ENCODE measurements at places on chromosomes 3 and 15.

GRCh38 chr3:122577409-122578031 is at the start of gene PARP15:
TSS of gene PARP15 (plus strand) at chr3:122577650. CDS start at chr3:122577668, 18 bp downstream.
- no peak for DNase-seq

DNA sequence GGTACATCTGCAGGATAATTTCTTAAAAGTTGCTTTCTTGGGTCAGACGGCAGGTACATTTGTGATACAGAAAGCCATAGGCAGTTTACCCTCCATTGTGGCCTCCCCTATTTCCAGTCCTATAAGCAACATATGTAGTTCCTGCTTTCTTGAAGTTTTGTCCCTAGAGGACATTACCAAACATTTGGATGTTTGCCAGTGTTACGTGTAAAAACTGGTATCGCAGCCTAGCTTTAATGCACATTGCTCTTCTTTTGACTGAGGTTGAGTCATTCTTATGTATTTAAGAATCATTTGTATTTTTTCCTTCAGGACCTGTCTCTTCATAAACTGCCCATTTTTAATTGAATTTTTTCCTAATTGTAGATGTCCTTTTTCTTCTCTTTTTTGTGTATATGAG is 114.3 kb downstream of the DIPK2A start:
- DNase-seq, result peak; percentile 84

DNA sequence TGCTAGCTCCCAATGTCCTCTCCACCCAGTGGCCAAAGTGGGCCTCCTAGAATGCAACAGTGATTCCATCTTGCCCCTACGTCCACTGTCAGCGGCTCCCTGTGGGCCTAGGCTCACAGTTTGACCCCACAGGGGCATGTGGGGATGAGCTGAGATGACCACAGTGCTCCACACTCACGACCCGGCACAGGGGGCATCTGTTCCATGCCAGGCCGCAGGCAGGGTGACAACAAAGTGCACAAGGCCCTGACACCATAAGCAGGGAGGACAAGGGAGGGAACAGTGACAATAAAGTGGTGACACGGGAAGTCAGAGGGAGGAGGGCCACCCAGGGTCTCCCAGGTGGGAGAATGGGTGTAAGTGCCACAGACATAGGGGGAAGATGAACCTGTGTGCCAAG is 5.1 kb upstream of the PLXNA1 start:
- DNase-seq, result no peak

DNA sequence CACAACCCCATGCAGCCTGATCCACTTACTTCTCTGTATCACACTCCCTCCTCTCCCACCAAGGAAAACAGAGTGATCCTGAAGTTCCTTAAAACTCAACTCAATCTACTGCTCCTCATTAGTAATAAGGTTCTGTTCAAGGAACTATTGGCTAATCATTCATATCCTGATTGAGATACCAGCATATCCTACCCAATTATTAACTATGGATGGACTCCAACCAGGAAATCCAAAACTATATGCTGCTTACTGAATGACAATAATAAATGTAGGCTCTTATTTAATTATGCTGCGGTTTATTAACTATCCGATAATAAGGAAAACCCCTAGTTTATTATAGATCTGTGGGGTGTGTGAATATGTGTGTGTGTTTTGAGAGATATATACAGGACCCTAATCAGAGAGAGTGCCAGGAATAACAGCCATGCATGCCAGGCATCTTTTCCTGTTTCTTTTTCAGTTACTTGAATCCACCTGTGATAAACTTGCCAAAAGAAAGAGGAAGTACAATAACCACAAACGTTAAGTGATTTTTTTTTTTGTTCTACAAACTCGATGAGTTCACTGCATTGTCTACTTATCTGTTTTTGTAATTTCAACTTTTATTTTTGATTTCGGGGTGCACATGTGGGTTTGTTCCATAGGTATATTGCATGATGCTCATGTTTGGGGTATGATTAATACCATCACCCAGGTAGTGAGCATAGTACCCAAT is 1031.7 kb upstream of the CFAP20DC start:
- no peak for DNase-seq

GRCh38 chr15:39786447-39787056 is 3.9 kb upstream of the FSIP1 start:
- peak; percentile 71 for DNase-seq

- no peak for DNase-seq
These were observed 19.8 kb downstream of the ST8SIA2 start for GRCh38 chr15:92413510-92413909.

- DNase-seq, result peak; percentile 71
These were observed 9.3 kb downstream of the VEPH1 start for GRCh38 chr3:157493627-157494550.

DNA sequence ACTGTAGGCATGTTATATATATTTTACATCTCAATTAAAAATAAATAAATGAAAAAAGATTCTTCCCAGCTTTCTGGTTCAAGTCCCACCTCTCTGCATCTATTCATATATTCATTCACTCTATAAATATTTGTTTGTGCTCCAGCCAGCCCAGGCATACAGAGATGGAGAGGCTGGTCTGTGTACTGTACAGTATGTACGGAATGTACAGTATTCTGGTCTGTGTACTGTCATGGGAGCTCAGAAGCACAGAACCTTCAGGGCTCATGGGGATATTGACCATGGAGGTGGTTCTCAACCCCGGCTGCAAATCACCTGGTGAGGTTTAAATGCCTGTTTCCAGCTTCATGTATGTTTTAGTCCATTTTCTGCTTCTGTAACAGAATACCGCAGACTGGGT is 13.8 kb downstream of the CORO2B start:
- peak; percentile 59 for DNase-seq

DNA sequence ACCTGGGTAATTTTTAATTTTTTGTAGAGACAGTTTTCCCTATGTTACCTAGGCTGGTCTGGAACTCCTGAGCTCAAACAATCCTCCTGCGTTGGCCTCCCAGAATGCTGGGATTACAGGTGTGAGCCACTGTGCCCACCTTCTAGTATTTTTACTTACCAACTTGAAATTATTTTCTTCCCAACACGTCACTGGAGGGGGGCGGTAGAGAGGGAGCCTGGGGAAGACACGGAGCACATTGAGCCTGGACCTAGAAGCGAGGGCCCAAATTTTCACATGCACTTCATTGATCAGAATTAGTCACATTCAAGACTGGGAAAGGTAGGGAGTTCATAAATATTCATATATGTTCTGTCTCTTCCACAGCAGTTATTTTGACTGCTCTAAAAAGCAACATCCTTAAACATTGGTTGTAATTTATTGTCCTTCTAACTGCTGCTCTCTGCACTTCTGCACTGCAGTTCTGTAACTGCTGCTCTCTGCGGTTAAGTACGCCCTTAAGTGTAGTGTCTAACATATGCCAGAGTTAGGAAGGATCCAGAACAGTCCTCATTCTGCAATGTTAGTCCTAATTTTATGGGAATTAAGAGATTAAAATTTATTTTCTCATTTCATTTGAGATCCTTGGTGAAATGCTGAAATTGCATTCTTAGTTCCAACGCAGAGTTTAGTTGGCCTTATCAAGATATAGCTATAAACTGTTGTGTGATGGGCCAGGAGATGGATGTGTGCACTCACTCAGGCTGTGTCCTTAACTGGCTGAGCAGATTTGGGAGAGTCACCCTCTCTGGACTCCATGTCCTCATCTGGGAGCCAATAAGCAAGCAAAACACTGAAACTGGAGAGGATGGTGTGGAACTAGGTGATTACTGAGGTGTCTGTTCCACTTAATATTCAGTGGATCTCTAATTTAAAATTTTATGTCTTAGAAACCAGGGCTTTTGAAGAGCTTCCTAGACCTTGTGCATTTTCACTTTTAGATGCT is 98.2 kb downstream of the STRIT1 start:
- peak; percentile 56 for DNase-seq

GRCh38 chr15:84799511-84800187 is 17.5 kb upstream of the ALPK3 start:
- DNase-seq, result no peak

GRCh38 chr3:126431103-126431534 is 36.4 kb downstream of the CFAP100 start:
- DNase-seq, result no peak

DNA sequence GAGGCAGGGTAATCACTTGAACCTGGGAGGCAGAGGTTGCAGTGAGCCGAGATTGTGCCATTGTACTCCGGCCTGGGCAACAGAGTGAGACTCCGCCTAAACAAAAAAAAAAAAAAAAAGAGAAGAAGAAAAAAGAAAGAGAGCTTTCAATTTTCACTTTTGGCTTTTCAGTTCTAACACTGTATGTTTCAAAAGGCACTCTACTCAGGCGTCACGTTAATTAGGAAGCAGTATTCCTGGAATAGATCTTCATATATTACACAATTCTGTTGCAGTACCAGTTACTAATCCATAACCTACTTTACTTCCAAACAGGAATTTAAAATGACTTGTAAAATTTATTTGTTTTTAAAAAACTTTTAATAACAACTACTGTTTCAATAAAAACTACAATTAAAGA is 131.7 kb upstream of the PLXND1 start:
- no peak for DNase-seq

GRCh38 chr3:66567077-66567476 is 66.3 kb upstream of the LRIG1 start:
- peak; percentile 92 for DNase-seq

GRCh38 chr3:159761848-159762635 is 226.6 kb upstream of the IL12A start:
- peak; percentile 20 for DNase-seq

DNA sequence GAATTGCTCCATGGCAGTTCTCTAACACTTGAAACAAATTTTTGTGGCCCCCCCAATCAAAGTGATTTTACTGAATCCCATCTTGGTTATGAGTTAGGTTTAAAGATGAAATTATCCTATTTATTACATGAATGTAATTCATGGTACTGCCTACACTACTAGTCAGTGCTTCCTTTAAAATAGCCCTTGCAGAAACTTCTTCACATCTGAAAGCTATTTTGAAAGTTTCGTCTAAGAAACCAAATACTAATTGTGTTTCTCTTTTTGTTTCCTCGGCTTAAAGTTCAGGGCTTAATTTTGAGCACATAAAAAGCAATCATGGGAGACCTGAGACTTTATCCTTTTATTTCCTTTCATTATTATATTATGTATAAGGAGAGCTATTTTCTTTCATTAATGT is 72.1 kb downstream of the PLOD2 start:
- DNase-seq, result no peak

- DNase-seq, result peak; percentile 27
These were observed 120.3 kb downstream of the AKAP13 start for GRCh38 chr15:85500729-85501128.

DNA sequence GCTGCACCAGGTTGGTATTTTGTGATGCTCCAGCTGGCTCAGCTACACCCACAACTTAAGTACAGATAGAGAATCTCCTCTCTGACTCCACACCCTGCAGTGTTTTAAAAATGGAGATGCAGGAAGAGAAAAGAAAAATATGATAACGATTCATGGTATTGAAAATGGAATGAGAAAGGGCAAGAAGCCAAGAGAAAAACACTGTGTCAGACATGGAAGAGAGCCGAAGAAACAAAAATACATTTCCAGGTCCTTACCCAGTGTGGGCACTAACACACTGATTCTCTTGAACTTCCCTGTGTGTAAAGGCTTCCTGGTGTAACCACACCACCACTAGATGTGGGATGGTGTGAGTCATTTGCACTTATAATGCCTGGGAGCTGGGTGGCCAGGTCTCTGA is 93.1 kb downstream of the GMPS start:
- DNase-seq, result peak; percentile 31

DNA sequence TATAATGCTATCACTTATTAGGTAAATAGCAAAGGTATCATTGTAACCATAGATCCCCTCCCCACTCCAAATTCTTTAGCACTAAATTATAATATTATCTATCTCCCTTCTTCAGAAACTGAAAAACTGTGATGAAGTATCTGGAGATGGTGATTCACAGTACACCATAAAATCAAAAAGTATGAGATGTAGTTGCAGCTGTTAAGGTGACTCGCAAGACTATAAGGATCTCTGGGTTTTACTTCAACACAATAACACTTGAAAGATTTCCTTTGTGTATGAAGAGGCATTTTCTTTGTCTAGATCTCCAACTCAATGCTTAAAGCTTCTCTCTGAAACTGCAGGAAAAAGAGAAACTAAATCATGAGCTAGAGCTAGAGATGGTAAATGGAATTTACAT is 46.9 kb downstream of the IFT57 start:
- no peak for DNase-seq

DNA sequence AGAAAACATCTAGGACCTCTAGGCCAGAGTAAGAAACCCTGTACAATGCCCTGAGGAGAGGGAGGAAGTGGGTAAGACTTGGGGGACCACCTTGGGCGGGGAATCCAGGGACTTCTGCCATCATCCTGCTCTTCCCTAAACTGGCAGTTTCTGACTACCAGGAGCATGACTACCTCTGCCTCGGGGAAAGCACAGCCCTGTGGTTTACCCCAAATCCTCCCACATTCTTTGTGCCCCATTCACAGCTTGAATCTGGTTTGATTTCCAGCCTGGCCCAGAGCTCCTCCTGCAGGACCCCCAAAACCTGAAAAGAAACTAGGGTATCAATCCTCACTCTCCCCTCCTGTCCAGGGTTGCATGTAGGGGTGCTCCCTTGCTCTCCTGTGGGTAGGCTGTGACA is 4.7 kb downstream of the C3orf18 start:
- no peak for DNase-seq

GRCh38 chr3:44342176-44342790 is 3.7 kb downstream of the TCAIM start:
- DNase-seq, result peak; percentile 82

GRCh38 chr3:161274691-161275298 is 53.7 kb downstream of the NMD3 start:
- peak; percentile 9 for DNase-seq

DNA sequence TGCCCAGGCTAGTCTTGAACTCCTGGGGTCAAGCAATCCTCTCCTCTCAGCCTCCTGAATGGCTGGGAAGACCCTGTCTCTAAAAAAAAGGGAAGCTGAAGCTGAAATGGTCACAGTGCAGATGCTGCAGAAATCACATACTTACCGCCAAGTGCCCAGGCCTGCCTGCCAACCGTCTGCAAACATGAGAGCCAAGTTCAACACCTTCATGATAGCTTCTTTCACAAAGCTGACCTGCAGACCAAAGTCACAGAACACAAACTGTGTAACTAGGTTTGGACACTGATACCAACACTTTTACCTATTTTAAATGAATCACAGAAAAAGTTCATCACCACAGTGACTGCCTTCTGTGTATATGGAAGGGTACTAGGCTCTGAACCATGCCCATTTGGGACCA is 22.8 kb upstream of the CYFIP1 start:
- DNase-seq, result no peak

DNA sequence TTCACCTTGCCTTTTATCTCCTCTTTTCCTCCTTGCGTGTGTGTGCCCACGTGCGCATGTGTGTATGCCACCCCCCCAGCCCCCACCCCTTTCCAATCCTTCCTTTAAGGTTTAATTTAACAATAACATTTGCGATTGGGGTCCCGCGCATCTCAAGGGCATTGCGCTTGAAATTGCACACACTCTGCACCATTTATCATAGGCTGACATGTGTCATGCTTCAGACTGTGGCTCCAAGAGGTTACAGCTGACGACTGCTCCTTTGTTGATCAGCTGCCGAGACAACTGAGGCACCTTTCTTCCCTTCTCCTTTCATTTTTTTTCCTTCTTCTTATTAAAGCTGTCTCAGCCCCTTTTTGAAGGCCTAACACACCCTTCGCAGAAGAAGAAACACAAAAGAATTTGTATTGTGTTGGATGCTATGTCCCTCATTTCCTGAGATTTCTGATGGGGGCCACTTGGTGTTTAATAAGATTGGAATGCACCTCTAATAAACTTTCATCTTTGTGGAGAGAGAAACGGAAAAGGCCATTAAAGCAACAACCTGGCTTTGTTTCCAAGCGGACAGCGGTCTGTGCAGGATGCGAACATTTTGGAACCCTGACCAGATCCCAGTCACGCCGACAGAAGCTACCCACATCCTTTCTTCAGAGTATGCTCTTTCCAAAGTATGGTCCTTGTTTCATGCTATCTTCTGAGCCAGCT is 470.1 kb downstream of the MCTP2 start:
- no peak for DNase-seq

GRCh38 chr3:5360453-5360852 is 172.9 kb downstream of the EDEM1 start:
- no peak for DNase-seq
